Naive thymus-derived CD8-positive, alpha-beta T cell (primary cell): ENCODE measurements at places on chromosomes 5 and 9. TPM values are rescaled to one million over a fixed set of nuclear protein-coding genes. Genes with fewer than 3 reads are reported as not detected.
A peak's percentile ranks its signal among the peaks of the same experiment; 100 is the strongest.

GRCh38 chr5:89615839-89616518 lies 733.0 kb upstream of the MEF2C start:
- no peak overlapping the region for H3K27ac ChIP-seq
- H3K36me3 ChIP-seq = peaks cover under 1% of the 10 kb centered on the region
- no peaks in the 10 kb centered on the region for H3K27me3 ChIP-seq
- H3K4me3 ChIP-seq = no peak overlapping the region
- no peak for DNase-seq

The NFIB gene
- polyA plus RNA-seq = 0.22 TPM

The CA9 gene
- polyA plus RNA-seq = not detected

DNA sequence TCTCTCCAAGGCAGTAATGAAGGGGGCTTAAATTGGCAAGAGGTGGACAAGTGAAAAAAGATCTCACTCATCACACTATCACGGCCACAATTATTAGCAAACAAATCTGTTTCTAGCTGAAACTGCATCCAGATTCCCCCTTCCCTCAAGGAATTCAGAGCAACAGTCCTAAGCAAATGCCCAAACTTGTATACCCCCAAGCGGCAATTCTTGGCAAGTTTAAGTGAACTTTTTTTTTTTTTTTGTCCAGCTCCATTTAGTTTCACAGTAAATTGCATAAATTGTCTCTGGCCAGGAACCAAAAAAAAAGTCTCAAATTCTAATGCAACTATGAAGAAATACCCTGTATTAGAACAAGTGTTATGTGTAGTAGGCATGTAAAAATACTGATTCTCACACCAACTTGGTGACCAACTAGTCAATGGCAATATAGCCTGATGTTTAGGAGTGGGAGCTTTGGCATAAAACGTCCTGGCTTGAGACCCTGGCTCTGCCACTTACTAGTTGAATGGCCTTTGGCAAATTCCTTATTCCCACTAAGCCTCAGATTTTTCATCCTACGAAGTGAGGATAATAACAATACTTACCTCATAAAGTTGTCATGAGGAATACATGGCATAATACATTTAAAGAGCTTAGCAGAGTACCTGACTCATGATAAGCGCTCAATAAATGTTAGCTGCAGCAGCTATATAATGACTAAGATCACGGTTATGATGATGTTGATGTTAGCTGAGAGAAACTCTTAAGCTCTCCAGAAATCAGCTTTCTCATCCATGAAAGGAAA lies 193.2 kb downstream of the ADAMTSL1 start:
- no peaks in the 10 kb centered on the region for H3K4me1 ChIP-seq
- no peak overlapping the region for H3K4me3 ChIP-seq

- H3K27me3 ChIP-seq = no peaks in the 10 kb centered on the region
- H3K36me3 ChIP-seq = no peaks in the 10 kb centered on the region
- no peaks in the 10 kb centered on the region for H3K4me1 ChIP-seq
- no peak overlapping the region for H3K27ac ChIP-seq
- no peak for DNase-seq
These were observed 113.4 kb downstream of the TLE1 start for GRCh38 chr9:81575956-81576355.

The OCLN gene
- polyA plus RNA-seq = 0.14 TPM

GRCh38 chr5:115423051-115423450 lies 121.5 kb downstream of the FEM1C start:
- DNase-seq = no peak
- peaks cover 13% of the 10 kb centered on the region for H3K27me3 ChIP-seq
- H3K4me3 ChIP-seq = no peak overlapping the region
- H3K27ac ChIP-seq = no peak overlapping the region
- no peaks in the 10 kb centered on the region for H3K4me1 ChIP-seq

DNA sequence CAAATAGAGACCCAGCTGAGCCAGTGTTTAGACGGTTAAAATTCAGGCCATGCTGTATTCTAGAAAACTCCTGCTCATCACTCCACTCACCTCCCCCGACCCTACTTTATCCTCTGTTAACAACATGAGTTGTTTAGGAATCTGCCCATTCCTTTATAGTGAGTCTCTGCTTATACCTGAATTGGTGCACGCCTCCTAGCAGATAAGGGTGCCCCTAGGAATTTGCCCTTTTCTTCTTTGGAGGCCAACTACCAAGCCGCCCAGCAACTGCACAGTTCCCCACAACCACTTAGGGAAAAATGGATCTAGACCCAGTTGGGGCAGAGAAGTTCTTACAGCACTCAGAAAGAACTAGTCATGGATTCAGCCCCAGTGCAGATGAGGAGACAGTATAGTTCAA lies 102.3 kb downstream of the MAMDC2 start:
- DNase-seq = no peak
- H3K4me1 ChIP-seq = no peaks in the 10 kb centered on the region
- H3K4me3 ChIP-seq = no peak overlapping the region
- H3K36me3 ChIP-seq = no peaks in the 10 kb centered on the region
- no peak overlapping the region for H3K27ac ChIP-seq

GRCh38 chr5:173823721-173824567 lies 64.2 kb upstream of the CPEB4 start:
- H3K27ac ChIP-seq = peak overlapping the region; percentile 9
- H3K27me3 ChIP-seq = no peaks in the 10 kb centered on the region
- H3K4me1 ChIP-seq = peaks cover 10% of the 10 kb centered on the region
- H3K36me3 ChIP-seq = peaks cover 18% of the 10 kb centered on the region

DNA sequence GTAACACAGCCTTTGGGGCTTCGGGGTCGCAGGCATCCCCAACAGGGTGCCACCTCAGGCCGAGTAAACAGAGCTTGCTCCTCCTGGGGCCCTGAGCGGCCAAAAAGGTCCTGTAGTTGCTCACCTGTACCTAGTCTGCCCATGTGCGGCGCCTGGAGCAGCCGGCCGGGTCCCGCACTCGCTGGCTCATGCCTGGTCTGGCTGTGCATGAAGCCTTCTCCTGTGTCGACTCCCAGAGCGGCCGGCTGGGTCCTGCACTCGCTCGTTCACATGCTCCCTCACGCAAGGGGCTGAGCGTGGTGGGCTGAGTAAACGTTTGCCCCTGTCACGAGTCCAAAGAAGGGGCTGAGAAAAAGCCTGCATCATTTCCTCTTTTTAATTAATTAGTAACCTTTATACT lies 162.4 kb upstream of the TUT7 start:
- no peak for DNase-seq
- H3K27ac ChIP-seq = no peak overlapping the region
- no peaks in the 10 kb centered on the region for H3K4me1 ChIP-seq
- H3K36me3 ChIP-seq = no peaks in the 10 kb centered on the region
- no peak overlapping the region for H3K4me3 ChIP-seq

DNA sequence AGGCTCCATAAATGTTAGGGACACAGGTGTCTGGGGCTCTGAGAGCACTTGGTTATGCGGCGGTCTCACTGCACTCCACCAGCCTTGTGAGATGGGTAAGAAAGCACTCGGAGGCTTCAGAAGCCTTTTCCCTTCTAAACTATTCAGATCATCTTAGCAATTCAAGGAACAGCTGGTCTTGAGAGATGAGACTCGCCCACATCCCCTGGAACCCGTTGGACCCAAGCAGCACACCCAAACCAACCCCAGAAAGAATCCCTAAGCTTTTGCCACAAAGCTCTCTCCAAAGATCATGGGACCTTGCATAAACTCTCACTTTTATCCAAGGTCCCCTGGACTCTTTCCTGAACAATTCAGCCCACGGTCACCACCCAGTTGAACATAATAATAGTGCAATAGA lies 90.2 kb downstream of the RAPGEF1 start:
- no peak for DNase-seq
- no peaks in the 10 kb centered on the region for H3K36me3 ChIP-seq
- H3K27ac ChIP-seq = no peak overlapping the region
- peaks cover 2% of the 10 kb centered on the region for H3K4me1 ChIP-seq
- no peaks in the 10 kb centered on the region for H3K27me3 ChIP-seq

GRCh38 chr9:107285286-107285685 lies 2.2 kb downstream of the RAD23B start:
- no peaks in the 10 kb centered on the region for H3K36me3 ChIP-seq
- DNase-seq = no peak
- H3K27ac ChIP-seq = peak overlapping the region; percentile 88
- H3K4me3 ChIP-seq = peak overlapping the region; percentile 93

The HAVCR2 gene
- polyA plus RNA-seq = 5.4 TPM

- no peaks in the 10 kb centered on the region for H3K27me3 ChIP-seq
- no peak overlapping the region for H3K4me3 ChIP-seq
- peaks cover 2% of the 10 kb centered on the region for H3K36me3 ChIP-seq
- no peak overlapping the region for H3K27ac ChIP-seq
These were observed 44.2 kb downstream of the PWWP2A start for GRCh38 chr5:160075073-160075472.

DNA sequence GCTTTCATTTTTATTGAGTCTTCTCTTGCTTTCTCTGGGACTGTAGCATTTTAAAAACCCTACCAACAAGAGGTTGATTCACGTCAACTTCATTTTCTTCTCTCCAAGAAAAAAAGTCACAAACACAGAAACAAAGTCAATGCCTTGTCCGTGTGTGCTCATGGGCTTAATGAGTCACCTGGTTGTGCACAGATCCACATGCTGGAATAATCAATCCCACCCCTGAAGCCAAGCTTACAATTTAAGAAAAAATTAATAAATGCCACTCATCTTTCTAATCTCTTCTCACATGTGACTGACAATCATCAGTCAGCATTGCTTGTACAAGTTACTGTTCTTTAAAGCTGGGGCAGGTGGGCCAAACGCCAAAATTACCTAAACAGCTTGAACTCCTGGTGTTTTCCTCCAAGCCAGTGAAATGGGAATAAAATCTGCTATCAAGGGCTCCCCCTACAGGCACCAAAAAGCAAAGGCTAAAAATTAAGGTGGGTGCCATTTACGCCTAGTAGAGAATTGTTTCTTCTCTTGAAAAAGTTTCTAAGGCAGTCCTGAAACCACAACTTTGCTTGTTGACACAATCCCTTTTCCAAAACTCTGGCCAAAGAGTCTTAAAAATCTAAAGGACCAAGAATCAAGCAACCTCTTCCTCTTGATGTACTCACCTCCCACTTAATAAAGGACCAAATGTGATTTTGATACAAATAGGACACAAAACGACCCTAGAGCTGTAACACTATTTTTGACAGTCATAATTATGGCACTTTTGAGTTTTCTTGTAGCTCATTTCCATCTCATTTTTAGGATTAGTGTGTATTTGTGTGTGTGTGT lies 21.3 kb downstream of the TRMO start:
- peaks cover 22% of the 10 kb centered on the region for H3K4me1 ChIP-seq
- H3K36me3 ChIP-seq = peaks cover 26% of the 10 kb centered on the region
- peak; percentile 41 for DNase-seq
- no peak overlapping the region for H3K4me3 ChIP-seq
- no peaks in the 10 kb centered on the region for H3K27me3 ChIP-seq

DNA sequence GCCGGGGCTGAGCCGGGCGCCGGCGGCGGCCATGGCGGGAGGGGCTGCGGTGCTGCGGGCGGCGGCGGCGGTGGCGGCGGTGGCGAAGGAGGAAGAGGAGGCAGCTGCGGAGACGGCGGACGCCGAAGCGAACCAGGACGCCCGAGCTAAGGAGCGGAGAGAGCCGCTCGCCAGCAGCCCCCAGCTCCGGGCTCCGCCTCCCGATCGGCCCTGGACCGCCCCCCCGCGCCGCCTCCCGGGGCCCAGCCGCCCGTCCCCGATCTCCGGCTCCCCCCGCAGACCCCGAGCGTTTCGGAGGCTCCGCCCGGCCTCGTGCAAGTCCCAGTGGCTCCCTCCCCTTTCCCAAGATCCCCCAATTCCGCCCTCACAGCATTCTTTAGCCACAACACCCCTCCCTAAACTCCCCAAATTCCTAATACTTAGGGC lies at the start of gene ASTN2:
Gene ASTN2, minus strand, starts transcription at position 152 of the 426 bp plus-strand sequence. Its CDS starts 119 bp downstream, at position 33.
- H3K4me1 ChIP-seq = peaks cover 3% of the 10 kb centered on the region
- no peak for DNase-seq
- no peak within 1 kb of the TSS for H3K27ac ChIP-seq
- no peak within 1 kb of the TSS for H3K4me3 ChIP-seq
- H3K27me3 ChIP-seq = peaks cover 42% of the 10 kb centered on the region

The GADD45G gene
- polyA plus RNA-seq = 0.25 TPM

DNA sequence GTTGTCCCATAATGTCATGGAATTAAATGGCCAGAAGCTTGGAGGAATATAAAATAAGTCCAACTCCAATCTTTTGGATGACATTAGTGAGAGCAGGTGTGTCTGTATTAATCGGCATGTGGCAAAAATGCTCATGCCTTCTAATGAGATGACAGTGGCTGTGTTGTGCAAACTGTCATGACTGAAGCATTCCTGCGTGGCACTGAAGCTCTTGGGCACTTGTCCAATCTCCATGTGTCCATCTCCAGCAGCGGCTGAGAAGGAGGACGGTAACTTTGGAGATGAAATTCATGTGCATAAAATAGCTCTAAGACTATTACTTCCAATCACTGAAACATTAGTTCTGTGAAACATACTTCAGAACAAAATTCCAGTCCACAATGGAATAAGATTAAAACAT lies 697.5 kb upstream of the GRAMD2B start:
- DNase-seq = no peak
- no peaks in the 10 kb centered on the region for H3K27me3 ChIP-seq
- H3K36me3 ChIP-seq = no peaks in the 10 kb centered on the region
- H3K4me1 ChIP-seq = no peaks in the 10 kb centered on the region
- no peak overlapping the region for H3K4me3 ChIP-seq

GRCh38 chr5:158884827-158885518 lies 214.7 kb downstream of the EBF1 start:
- no peaks in the 10 kb centered on the region for H3K36me3 ChIP-seq
- peak overlapping the region; percentile 19 for H3K27ac ChIP-seq
- DNase-seq = no peak
- peak overlapping the region; percentile 9 for H3K4me3 ChIP-seq
- H3K4me1 ChIP-seq = peaks cover 12% of the 10 kb centered on the region
- peaks cover 3% of the 10 kb centered on the region for H3K27me3 ChIP-seq

The CAMK2A gene
- not detected for polyA plus RNA-seq

- peaks cover 5% of the 10 kb centered on the region for H3K36me3 ChIP-seq
- H3K27me3 ChIP-seq = no peaks in the 10 kb centered on the region
- DNase-seq = no peak
- H3K4me1 ChIP-seq = no peaks in the 10 kb centered on the region
These were observed 100.7 kb downstream of the PDE8B start for GRCh38 chr5:77311214-77311571.

DNA sequence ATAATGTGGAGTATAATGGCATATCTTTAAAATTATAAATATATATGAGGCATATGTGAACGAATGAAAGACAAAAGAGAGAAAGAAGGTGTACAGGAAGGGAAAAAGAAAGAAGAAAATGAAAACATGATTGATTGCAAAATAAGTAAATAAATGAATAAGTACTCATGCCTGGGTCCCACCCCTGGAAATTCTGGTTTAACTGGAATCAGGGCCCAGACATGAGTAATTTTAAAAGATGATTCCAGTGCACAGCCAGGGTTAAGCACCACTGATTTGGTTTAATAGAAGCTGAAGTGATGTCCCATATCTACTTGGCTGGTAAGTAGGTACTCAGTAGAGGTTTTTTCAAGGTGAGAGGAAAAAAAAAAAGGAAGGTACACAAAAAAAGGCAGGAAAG lies 34.0 kb upstream of the HOMER1 start:
- DNase-seq = no peak
- peaks cover 2% of the 10 kb centered on the region for H3K4me1 ChIP-seq
- H3K27ac ChIP-seq = no peak overlapping the region
- H3K36me3 ChIP-seq = peaks cover 6% of the 10 kb centered on the region
- no peak overlapping the region for H3K4me3 ChIP-seq

The GPRIN1 gene
- 0.06 TPM for polyA plus RNA-seq

- no peak overlapping the region for H3K4me3 ChIP-seq
- no peak overlapping the region for H3K27ac ChIP-seq
- no peaks in the 10 kb centered on the region for H3K4me1 ChIP-seq
- no peak for DNase-seq
- no peaks in the 10 kb centered on the region for H3K36me3 ChIP-seq
These were observed 50.7 kb downstream of the PPP2R2B start for GRCh38 chr5:146827901-146828300.

- no peak overlapping the region for H3K27ac ChIP-seq
- peaks cover 46% of the 10 kb centered on the region for H3K27me3 ChIP-seq
- no peaks in the 10 kb centered on the region for H3K4me1 ChIP-seq
- H3K4me3 ChIP-seq = no peak overlapping the region
- DNase-seq = no peak
These were observed 149.7 kb upstream of the IRX4 start for GRCh38 chr5:2032432-2032831.
